ENCODE measurements at places on chromosomes 12 and 14. TPM values are rescaled to one million over a fixed set of nuclear protein-coding genes. Genes with fewer than 3 reads are reported as not detected.

DNA sequence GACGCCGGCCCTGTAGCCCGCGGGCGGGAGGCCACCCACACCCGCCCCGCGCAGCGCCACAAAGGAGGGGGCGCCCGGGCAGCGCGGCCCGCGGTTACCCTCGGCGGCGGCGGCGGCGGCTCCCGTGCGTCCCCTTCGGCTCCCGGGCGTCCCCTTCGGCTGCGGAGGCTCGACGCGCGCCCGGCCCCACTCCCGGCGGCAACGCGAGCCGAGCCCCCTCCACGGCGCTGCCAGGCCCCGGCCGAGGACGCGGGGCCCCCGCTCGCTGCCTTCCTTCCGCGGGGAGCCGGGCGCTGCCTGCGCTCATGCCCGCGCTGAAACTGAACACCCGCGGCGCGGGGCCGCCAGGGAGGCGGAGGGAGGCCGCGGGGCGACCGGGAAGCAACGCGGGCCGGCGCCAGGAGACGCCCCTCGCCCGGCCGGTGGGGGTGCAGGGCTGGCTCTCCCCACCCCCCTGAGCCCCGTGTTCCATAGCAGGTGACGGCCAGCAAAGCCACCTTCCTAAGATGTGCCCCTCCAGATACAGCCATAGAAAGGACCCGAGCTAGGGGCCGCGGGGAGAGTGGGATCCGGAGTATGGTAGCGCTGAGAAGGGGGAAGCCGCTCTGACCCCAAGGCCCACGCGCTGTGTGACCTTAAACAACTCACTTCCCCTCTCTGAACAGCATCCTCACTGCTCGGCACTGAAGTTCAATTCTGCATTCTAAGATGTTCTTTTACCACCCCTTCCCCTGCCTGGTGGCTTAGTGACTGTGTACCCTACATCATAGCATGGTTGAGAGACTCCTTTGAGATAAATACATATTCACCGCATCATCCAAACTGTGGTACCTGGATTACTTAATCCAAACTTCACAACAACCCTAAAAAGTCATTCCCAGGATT, 42.8 kb downstream of the KDM2B start:
- no peak for DNase-seq

GRCh38 chr12:72234886-72235285, 37.3 kb upstream of the TRHDE start:
- no peak for DNase-seq

DNA sequence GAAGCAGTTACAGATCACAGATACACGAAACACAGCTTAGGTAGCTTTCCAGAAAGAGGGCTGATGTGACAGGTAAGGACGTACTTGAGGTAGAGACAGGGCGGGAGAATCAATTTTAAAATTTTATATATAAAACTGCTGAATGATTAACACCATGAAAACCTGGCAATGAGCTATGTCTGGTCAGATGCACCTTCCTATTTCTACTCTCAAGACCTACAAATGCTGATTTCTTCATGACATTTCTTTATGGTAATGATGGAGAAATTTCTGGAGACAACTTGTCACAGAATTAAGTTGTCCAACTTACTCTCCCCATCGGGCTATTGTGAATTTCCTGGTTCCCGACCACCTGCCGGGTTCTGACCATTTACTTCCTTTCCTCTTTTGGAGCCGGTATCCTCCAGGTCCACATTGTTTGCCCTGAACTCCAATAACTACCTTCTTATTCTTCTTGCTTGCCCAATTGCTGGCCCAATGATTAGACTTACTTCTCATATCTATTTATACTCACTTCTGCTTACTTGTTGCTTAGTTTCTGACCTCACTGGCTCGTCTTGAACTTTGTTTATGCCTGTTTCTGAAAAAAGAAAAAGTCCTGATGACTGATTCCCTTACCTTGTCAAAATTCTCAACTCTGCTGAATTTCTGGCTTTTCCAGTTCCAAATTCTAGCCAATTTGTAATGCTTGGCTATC, 12.8 kb upstream of the ATP2B1 start:
- DNase-seq, result no peak

DNA sequence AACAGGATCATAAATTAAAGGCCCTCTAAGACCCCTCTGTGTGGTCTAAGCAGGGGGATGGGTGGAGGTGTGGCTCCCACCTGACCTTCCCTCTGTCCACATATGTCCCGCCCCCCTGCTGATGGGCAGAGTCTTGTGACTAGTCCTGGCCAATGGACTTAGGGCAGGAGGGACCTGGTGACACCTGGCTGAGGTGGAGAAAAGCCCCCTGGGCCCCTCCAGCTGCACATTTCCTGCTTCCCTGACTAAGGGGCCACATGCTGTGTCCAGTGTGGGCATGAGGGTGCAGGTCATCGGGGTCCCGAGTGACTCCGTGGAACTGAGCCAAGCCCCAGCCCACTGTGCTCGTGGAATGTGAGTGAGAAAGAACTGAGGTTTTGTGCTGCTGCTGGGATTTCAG, 254.7 kb downstream of the ADGRD1 start:
- DNase-seq, result peak; percentile 81

DNA sequence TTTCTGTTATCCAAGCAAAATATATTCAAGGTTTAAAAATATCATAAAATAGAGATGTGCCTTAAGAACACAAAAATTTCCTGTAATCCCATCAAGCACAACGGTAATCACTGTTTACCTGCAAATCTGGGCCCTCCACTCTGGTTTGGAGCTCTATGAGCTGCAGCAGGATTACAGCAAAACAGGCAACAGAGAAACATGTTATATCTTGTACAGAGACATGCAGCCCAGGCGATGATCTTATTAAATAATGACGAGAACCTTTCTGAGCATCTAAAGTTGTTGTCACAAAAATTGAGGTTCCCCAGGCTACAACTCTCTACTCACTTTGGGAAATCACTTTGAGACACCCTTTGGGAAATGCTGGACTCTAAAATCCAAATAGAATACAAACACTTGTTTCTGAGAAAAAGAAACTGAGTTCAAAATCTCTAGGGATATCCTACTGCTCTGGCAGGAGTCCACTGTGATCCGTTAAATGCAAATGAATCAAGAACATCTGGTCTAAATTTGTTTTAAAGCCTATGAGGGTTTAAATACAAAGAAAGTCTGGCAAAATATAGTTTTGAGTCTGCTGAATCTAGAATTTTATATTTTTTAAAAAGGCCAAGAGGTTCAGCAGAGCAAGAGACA, 36.3 kb downstream of the STON2 start:
- DNase-seq, result no peak

DNA sequence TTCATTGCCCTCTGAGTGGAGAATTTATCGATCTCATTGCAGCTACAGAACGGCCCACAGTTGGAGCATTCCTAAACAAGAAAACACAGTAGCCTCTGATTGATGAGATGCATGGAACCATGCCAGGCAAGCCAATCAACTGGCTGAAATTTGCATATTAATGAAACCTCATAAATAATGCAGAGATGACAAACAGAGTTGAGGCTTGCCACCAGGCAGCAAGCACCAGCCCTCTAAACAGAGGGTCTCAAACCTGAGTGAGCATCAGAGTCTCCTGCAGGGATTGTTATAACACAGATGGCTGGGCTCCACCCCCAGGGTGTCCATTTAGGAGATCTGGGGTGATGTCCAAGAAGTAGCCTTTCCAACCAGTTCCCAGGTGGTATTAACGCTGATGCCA, 60.9 kb upstream of the CMKLR1 start:
- DNase-seq, result no peak

- DNase-seq, result no peak
These were observed 163.9 kb upstream of the TMTC2 start for GRCh38 chr12:82522762-82523161.

- DNase-seq, result no peak
These were observed 4.1 kb upstream of the KRT18 start for GRCh38 chr12:52944683-52945388.

DNA sequence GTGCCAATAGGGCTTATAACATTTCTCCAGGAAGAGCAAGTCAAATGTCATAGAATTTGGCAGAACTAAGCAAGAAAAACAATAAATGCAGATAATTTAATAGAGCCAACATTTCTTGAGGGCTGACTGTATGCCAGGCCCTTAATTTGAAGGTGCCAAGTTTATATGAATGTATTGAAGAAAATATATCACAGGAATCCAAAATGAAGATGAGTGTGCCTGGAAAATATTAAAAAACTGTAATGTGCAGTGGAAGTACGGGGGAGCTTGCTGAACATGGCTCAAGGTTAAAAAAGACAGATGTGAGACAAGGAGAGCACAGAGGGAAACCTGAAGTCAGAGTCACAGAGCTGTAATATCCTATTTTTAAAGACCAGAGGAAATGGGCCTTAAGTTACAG, 16.4 kb downstream of the NR1H4 start:
- no peak for DNase-seq

- DNase-seq, result no peak
These were observed 4.8 kb downstream of the ABHD4 start for GRCh38 chr14:22602862-22603261.

DNA sequence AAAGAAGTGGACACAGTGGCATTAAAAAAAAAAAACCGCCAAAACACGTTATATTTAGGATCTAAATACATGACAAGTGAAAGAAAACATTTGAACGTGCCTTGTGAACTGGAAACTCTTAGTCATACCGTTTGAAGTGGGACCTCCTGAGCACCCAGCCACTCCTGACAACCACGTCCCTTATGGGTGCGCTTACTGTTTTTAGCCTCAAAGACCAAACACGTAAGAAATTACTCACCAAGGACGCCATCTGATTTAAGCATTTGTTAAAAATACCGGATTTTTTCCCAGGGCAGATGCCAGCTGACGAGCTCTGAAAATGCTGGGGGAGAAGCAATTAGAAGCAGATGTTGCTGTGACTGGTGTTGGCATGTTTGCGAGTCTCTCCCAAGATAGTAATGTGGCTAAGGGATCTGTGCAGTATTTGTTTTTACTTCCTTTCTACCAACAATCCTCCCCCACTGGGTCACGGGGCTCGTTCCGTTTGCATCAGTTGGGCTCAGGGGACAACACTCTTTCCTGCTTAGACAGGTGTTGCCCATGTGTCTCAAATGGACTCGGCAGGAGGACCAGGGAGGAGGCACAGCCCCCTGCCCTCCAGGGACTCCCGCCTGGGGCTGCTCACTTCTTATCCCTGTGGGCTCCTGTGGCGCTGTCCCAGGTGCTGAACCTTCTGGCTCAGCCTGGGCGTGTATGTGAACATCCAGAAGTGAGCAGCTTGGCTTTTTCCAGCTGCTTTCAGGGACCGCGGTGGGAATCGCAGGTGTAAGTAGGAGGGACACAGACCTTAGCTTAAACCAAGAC, 101.0 kb downstream of the BEGAIN start:
- DNase-seq, result peak; percentile 94

- no peak for DNase-seq
These were observed 9.6 kb downstream of the OR6S1 start for GRCh38 chr14:20631880-20632389.

- no peak for DNase-seq
These were observed 5.1 kb downstream of the PAPLN start for GRCh38 chr14:73242357-73242901.

- no peak for DNase-seq
These were observed 29.8 kb downstream of the CFL2 start for GRCh38 chr14:34684578-34684977.

DNA sequence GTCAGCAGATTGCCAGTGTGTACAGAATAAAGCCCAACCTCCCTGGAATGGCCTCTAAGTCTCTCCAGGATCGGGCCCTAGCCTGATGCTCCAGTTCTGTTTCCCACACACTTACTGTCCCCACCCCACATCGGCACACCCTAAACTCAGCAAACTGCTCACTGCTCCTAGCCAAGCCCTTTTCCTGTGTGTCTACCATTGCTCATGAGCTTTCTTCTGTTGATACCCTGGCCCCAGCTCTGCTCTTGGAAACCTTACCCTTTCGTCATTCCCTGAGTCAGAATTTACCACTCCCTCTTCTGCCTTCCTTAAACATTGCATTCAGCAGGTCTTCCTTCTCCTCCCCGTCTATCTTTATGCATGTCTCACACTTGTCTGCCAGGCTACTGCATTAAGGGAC, 158.9 kb downstream of the TMX1 start:
- DNase-seq, result no peak

DNA sequence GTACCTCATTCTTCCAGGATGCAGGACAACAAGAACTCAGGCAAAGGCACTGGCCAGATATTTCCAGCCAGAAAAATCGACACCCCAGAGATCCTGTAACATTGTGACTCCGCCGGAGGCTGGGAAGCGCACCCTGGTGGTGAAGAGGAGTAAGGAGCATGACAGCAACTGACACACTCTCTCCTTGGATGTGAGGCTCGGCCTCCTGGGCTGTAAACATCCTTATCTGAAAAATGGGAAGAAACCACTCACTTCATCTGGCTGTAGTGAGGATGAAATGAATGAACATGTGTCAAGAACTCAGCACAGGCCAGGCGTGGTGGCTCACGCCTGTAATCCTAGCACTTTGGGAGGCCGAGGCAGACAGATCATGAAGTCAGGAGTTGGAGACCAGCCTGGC, 27.5 kb downstream of the TCHP start:
- no peak for DNase-seq

- peak; percentile 38 for DNase-seq
These were observed 31.6 kb upstream of the SERPINA6 start for GRCh38 chr14:94354638-94355185.

GRCh38 chr12:109069307-109070271, 17.2 kb downstream of the USP30 start:
- DNase-seq, result peak; percentile 60

DNA sequence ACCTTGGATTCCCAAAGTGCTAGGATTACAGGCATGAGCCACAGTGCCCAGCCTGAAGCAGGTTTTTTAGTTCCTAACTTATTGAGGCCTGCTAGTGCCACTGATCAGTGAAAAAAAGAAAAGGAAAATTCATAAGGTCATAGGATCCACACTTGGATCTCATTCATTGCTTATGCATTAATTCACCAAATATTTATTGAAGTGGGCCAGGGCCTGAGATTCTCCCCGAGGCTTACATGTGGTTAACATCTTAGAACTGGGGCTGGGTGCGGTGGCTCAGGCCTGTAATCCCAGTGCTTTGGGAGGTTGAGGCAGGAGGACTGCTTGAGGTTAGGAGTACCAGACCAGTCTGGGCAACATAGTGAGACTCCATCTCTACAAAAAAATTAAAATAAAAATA, 29.5 kb upstream of the MAP1LC3B2 start:
- DNase-seq, result no peak

Gene ABHD12B
- not detected for total RNA-seq

Gene RPS6KA5
- 3.4 TPM for total RNA-seq

Gene ATL1
- total RNA-seq, result 7.4 TPM

Gene LBHD2
- total RNA-seq, result not detected
